Ovary (tissue), 10 donors: ENCODE measurements at places on chromosomes 2 and 18. TPM values are rescaled to one million over a fixed set of nuclear protein-coding genes. Genes with fewer than 3 reads are reported as not detected.

The ARHGAP15 gene
- 3.3 TPM for total RNA-seq

DNA sequence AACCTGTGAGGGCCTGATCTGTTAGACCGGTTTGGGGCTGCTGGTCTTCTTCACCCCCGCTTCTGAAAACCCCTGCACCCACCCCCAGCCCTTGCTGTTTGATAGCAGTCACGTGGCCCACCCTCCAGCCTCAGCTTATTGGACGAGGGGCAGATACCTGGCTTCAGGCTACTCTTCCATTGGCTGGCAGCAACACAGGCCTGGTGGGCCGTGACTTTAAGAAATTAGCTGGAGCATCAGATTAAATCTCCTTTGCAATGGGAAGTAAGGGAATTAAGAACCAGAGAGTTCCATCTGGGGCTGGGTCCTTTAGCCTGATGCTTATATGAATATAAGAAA, 107.3 kb downstream of the KLHL29 start:
- H3K27ac ChIP-seq, result no peak overlapping the region
- H3K27me3 ChIP-seq, result no peaks in the 10 kb centered on the region
- H3K36me3 ChIP-seq, result no peaks in the 10 kb centered on the region

The TMX3 gene
- 40.2 TPM for total RNA-seq

The FAM124B gene
- 0.56 TPM for total RNA-seq

- peaks cover 22% of the 10 kb centered on the region for H3K4me1 ChIP-seq
- H3K36me3 ChIP-seq, result no peaks in the 10 kb centered on the region
- H3K27ac ChIP-seq, result peak overlapping the region; percentile 11
- H3K4me3 ChIP-seq, result peak overlapping the region; percentile 83
- DNase-seq, result no peak
Observed at GRCh38 chr2:85594715-85595300, 737 bp upstream of the RNF181 start.

GRCh38 chr2:238873381-238873801, 25.5 kb downstream of the TWIST2 start:
- no peak overlapping the region for H3K27ac ChIP-seq
- H3K27me3 ChIP-seq, result no peaks in the 10 kb centered on the region
- peak; percentile 13 for DNase-seq
- no peak overlapping the region for H3K4me3 ChIP-seq
- H3K36me3 ChIP-seq, result no peaks in the 10 kb centered on the region

DNA sequence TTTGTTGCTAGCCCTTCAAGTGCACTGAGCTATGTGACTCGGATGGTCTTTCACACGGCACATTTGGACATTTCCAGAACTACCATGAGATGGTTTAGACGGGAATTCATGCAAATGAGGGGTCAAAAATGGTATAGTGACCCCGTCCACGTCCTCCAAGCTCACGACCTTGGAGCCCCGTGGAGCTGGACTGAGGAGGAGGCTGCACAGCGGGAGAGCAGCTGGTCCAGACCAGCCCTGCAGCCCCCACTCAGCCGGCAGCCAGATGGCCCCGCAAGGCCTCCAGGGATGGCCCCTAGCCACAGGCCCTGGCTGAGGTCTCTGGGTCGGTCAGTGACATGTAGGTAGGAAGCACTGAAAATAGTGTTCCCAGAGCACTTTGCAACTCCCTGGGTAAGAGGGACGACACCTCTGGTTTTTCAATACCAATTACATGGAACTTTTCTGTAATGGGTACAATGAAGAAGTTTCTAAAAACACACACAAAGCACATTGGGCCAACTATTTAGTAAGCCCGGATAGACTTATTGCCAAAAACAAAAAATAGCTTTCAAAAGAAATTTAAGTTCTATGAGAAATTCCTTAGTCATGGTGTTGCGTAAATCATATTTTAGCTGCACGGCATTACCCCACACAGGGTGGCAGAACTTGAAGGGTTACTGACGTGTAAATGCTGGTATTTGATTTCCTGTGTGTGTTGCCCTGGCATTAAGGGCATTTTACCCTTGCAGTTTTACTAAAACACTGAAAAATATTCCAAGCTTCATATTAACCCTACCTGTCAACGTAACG, 88.8 kb downstream of the EPAS1 start:
- no peaks in the 10 kb centered on the region for H3K27me3 ChIP-seq
- no peak overlapping the region for H3K4me3 ChIP-seq
- no peaks in the 10 kb centered on the region for H3K4me1 ChIP-seq
- no peak overlapping the region for H3K27ac ChIP-seq
- no peak for DNase-seq

DNA sequence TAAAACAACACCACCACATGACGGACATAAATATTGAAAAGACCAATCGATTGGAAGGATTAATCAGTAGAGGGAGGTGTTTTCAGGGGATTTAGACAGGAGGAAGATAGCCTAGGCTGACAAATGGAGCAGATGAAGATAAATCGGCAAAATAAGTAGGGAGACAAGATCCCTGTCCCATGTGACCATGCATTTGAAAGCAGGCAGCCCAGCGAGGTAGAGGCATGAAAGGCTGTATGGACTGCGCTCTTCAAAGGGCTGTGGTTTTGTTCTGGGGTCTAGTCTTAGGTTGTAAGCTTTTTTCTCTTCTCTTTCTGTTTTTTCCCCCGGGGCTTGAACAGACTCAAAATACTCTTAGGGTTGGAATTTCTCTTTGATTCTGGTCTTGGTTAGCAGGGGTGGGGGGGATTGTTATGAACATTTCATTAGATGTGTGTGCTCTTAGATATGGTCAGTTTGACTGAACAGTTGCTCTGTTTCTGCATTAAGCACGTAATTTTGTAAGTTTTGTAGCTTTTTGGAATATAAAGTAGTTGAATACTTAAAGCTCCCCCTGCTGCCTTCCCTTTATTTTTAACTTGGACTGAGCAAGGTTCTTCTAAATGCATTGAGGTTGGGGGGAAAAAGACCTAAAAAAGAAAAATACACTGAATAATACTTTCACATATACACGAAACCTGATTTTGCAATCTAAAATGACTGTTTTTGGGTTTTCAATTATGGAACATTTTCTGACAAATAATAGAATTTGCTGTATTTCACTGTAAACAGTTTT, 32.2 kb downstream of the ZNF532 start:
- DNase-seq, result no peak
- no peak overlapping the region for H3K4me3 ChIP-seq
- no peaks in the 10 kb centered on the region for H3K36me3 ChIP-seq
- peaks cover 13% of the 10 kb centered on the region for H3K4me1 ChIP-seq
- no peak overlapping the region for H3K27ac ChIP-seq
- no peaks in the 10 kb centered on the region for H3K27me3 ChIP-seq

DNA sequence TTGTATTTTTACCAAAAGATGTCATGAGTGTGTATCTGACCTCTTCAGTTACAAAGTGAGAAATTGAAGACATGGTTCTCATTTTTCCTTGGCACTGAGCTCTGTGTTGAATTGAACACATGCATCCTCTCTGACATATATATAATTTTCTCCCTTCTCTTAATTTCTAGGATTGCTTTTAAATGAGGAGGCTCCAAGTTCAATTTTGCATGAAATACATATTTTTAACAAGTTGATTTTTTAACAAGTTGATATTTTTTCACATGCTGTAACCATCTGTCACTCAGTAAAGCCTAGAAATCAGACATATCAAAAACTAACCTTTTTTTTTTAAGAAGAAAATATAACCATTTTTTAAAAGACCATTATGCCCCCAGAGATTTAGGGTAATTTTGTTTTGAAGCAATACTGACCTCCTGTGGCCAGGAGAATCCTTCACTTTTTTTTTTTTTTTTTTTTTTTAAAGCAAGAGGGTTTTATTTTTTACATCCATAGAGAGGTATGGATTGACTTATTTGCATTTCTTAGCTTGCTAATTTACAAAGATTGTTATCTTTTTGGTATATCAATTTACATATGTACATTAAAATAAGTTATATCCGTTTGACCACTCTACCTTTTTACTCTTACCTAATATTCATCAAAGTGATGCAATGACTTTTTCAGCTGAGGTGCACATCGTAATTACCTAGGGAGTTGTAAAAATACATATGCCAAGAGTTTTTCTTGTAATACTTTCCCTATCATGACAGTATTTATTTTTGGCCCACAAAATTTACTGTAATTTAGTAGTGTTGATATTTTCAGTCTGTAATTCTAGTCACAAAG, 161.8 kb downstream of the SOCS6 start:
- no peak overlapping the region for H3K4me3 ChIP-seq
- no peaks in the 10 kb centered on the region for H3K4me1 ChIP-seq
- no peak overlapping the region for H3K27ac ChIP-seq
- DNase-seq, result no peak

GRCh38 chr2:68870215-68870614, 982 bp downstream of the BMP10 start:
- H3K36me3 ChIP-seq, result no peaks in the 10 kb centered on the region
- H3K4me3 ChIP-seq, result no peak overlapping the region
- H3K27ac ChIP-seq, result no peak overlapping the region
- no peak for DNase-seq
